ENCODE measurements at places on chromosomes 1 and 21.
A peak's percentile ranks its signal among the peaks of the same experiment; 100 is the strongest.

GRCh38 chr1:181044449-181044966 lies 10.7 kb downstream of the MR1 start:
- peak; percentile 99 for DNase-seq

DNA sequence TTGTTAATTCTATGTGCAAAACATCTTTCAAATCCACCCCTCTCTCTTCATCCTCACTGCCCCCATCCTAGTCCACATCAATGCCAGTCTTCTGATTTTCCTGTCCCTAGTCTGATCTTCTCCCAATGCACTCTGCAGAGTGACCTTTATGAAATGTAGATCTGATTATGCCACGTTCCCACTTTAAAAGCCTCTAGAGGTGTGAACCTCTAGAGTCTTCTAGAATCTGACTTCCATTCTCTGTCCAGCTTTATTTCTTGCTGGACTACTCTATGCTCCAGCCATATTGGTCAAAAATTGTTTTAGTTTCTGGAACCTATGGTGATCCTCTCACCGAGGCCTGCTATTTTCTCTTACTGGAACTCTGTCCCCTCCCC lies 32.5 kb downstream of the ZNF648 start:
- DNase-seq, result no peak

GRCh38 chr1:11857164-11857851 lies 1.4 kb downstream of the NPPB start:
- no peak for DNase-seq

DNA sequence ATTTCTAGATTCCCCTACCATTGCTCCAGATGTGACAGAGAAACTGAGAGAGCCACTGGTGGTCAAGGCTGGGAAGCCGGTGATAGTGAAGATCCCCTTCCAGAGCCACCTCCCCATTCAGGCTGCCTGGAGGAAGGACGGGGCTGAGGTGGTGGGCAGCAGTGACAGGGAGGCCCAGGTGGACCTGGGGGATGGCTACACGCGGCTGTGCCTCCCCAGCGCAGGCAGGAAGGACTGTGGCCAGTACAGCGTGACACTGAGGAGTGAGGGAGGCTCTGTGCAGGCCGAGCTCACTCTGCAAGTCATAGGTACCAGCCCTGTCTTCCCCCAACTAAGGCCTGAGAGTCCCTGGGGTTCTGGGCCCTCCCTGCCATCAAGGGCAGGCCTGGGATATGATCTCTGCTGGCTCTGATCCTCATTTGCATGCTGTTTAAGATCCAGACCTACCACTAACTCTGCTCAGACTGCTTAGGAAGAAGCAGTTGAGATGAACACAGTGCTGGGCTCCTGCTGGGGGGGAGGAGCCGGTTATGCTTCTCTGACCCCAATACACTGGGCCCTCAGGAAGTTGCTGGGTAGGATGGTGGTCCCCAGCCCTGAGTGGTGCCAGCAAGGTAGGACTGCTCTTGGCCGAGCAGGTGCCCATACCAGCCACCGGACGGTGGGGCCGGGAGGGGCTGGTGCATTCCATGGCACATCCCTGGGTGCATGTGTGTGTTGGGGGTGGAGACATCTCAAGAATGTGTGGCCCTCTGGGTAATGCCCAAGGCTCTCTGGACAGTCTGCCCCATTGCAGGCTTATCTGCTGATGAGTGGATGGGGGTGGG lies 25.1 kb downstream of the IGFN1 start:
- no peak for DNase-seq

DNA sequence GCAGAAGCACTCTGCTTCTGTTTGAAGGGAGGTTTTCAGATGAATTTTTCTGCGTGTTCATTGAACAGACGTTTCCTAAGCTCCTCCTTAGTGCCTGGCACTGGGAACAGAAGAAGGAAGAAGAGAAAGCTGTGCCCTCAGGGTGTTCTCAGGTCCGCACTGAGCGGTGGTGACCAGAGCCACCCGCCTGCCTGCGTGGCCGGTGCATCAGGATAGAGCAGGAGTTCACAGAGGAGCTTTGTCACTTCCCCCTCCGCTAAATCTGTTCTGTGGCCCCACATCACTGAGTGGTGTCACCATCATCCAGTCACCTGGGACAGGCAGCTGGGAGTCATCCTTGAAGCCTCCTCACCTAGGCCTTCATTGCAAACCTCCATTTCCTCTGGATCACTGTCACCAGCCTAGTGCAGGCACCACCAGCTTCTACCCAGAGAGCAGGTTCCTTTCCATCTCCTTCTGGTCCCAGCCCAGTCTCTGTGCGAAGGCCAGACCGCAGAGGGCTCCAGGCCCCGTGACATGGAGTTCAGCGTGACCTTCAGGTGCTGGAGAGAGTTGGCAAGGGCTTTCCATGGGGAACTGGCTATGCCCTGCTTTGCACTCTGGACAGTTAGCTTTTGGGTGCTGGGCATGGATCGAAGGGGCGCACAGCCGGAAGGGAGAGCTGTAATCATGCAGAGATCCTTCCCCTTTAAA lies 21.7 kb downstream of the PARK7 start:
- DNase-seq, result no peak

DNA sequence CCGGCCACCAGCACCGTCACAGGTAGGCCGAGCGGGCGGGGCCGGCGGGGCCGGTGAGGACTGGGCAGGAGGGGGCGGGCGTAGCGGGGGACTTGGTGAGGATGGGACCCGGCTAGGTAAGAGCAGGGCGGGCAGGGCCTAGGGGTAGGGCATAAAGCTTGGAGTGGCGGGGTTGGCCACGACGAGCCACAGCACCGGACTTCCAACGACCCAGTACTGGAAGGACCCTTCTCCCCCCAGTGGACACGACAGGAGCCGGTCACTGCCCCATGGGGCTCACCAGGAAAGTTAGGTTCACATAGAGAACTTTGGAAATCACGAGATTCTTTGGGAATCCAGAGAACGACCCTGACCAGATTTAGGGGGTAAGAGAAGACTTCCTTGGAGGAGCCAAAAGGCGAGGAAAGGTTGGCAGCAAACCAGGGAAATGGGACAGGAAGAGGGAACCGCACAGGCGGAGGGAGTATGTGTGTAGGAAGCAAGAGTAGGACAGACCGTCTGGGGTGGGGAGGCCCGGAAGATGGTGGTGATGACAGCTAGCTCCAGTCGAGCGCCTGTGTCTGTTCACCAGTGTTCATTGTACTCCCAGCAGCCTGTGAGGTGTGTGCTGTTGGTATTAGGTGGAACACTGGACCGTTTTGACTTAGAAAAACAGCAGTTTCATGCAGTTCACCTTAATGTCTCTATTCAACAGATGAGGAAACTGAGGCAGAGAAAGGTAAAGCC lies 20.4 kb downstream of the ZNF362 start:
- no peak for DNase-seq

DNA sequence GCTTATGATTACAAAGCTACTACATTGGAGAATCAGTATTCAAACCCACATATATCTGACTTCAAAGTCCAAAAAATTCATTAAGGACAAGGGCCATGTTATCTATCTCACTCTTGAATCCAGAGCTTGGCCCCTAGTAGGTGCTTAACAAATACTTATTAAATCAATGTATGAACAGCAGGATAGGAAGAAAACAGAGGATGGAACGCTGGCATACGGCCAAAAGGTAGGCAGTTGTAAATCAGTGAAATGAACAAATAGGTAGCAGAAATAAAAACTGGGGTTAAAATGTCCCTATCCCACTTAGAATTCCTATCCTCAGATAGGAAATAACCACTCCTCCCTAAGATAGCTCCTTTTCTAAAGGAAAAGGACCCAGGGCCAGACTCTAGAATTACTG lies 2.0 kb downstream of the MRPL24 start:
- no peak for DNase-seq

- peak; percentile 4 for DNase-seq
Measured at GRCh38 chr1:8629241-8630091, 188.0 kb downstream of the RERE start.

GRCh38 chr1:115225993-115226685 lies 111.9 kb downstream of the NGF start:
- no peak for DNase-seq
